ENCODE measurements at places on chromosomes 13 and 19. TPM values are rescaled to one million over a fixed set of nuclear protein-coding genes. Genes with fewer than 3 reads are reported as not detected.

The SMIM24 gene
- 0.20 TPM for polyA plus RNA-seq

The SIGLEC10 gene
- not detected for polyA plus RNA-seq

The IL17D gene
- 0.48 TPM for polyA plus RNA-seq

The NPHS1 gene
- not detected for polyA plus RNA-seq

The ARHGAP35 gene
- polyA plus RNA-seq = 36.8 TPM

The FSD1 gene
- polyA plus RNA-seq = 11.9 TPM

The TTC9B gene
- polyA plus RNA-seq = not detected

The ZNF154 gene
- polyA plus RNA-seq = 2.1 TPM

The CNN1 gene
- polyA plus RNA-seq = 267 TPM

The TEX101 gene
- not detected for polyA plus RNA-seq

The AMH gene
- 0.59 TPM for polyA plus RNA-seq

The CAPN12 gene
- 0.34 TPM for polyA plus RNA-seq

The ZIK1 gene
- 3.9 TPM for polyA plus RNA-seq

The SUGP2 gene
- polyA plus RNA-seq = 37.4 TPM

The TEX29 gene
- 0.54 TPM for polyA plus RNA-seq

The EDDM13 gene
- polyA plus RNA-seq = not detected

The GIPR gene
- polyA plus RNA-seq = 1.1 TPM

The EFNA2 gene
- polyA plus RNA-seq = not detected

The FARP1 gene
- polyA plus RNA-seq = 76.9 TPM

The FFAR2 gene
- not detected for polyA plus RNA-seq

The ADGRE1 gene
- polyA plus RNA-seq = not detected

The CLDND2 gene
- not detected for polyA plus RNA-seq

The FCHO1 gene
- 0.47 TPM for polyA plus RNA-seq

The KLK14 gene
- polyA plus RNA-seq = 0.06 TPM

The MAMSTR gene
- polyA plus RNA-seq = 0.86 TPM

The GSX1 gene
- polyA plus RNA-seq = not detected

The RFX1 gene
- polyA plus RNA-seq = 0.37 TPM

The ZNF792 gene
- polyA plus RNA-seq = 1.8 TPM

The ALOX5AP gene
- 0.40 TPM for polyA plus RNA-seq

The SLC6A16 gene
- 0.58 TPM for polyA plus RNA-seq

The RASAL3 gene
- polyA plus RNA-seq = 0.04 TPM

The NOVA2 gene
- polyA plus RNA-seq = 0.01 TPM

The DNAAF3 gene
- 0.39 TPM for polyA plus RNA-seq

The PODNL1 gene
- 18.6 TPM for polyA plus RNA-seq

The GNG7 gene
- 0.22 TPM for polyA plus RNA-seq

The IFNL3 gene
- polyA plus RNA-seq = not detected

The ATP7B gene
- 1.9 TPM for polyA plus RNA-seq

The PEG3 gene
- polyA plus RNA-seq = 0.04 TPM

The KIR2DL1 gene
- not detected for polyA plus RNA-seq

Data from BJ (cell line).